ENCODE measurements at places on chromosomes 16 and 17. TPM values are rescaled to one million over a fixed set of nuclear protein-coding genes. Genes with fewer than 3 reads are reported as not detected.

Gene SULT1A2
- 1.2 TPM for total RNA-seq

Gene ACSM2B
- total RNA-seq: 0.10 TPM

Gene TBL3
- 22.6 TPM for total RNA-seq

Gene KRT13
- total RNA-seq: not detected
